ENCODE measurements at places on chromosomes 7 and 10.

DNA sequence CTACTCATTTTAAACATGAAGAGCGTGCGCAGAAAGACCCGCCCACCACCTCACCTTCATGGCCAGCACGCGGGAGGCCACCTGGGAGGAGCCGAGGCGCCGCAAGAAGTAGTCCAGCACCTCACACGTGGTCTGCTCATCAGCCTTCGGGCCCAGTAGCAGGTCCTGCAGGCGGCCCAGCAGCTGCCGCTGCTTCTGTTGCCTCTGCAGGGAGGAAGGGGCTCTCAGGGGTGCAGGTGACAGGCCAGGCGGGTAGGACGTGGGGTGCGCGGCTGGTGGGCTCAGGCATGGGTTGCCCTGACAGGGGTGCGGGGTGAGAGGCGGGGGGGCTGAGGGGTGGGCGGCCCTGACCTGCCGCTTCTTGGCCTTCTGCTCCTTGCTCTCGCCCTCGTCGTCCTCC lies 17.6 kb downstream of the INTS1 start:
- no peak for DNase-seq

GRCh38 chr7:30134611-30135300 lies at the start of gene MTURN:
Gene MTURN, plus strand, starts transcription at chr7:30134986. Its CDS starts 151 bp downstream, at chr7:30135137.
- DNase-seq: peak; percentile 47

DNA sequence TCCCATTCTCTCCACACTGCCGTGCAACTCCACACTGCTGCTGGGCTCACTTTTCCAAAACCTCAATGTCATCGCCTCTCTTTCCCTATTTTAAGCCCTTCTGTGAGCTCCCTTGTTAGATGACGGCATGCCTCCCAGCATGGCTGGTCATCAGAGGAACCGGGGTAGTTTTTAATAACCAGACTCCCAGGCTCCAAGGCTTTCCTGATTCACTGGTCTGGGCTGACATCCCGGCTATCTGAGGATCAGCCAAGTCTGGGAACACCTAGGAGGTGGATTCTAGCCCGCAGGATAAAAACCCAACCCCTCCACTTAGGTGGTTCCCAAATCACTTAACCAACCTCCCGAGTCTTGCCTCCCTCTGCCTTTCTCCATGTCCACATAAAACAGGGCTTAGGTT lies 295.4 kb upstream of the FZD8 start:
- DNase-seq: no peak

DNA sequence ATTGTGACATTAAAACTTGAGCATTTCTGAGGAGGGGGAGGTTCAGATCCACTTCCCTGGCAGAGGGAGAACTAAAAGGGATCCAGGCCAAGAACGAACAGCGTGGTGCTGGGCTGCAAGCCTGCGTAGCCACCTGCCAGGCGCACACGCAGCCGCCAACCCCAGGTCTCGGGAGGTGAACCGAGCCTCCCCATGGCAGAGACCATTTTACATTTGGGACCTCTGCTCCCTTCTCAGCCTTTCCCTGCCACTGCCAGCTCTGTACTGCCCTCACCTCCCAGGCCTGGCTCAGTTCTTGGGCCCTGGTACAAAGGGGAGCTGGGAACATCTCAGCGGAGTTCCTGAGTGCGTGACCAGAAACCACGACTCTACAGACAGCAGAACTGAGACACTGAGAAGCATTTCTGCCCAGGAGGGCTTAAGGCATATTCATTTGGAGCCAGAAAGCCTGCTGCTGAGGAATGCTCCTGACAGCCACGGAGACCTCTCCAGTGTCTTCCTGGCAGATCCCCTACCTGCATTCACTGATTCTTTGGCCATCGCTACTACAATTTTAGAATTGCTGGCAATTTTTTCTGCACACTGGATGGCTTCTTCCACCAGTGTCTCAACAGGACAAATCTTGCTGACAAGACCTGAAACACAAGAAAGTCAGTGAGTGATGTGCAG lies 7.6 kb downstream of the ECHS1 start:
- no peak for DNase-seq

GRCh38 chr7:98151884-98152283 lies 45.2 kb downstream of the LMTK2 start:
- DNase-seq: no peak

DNA sequence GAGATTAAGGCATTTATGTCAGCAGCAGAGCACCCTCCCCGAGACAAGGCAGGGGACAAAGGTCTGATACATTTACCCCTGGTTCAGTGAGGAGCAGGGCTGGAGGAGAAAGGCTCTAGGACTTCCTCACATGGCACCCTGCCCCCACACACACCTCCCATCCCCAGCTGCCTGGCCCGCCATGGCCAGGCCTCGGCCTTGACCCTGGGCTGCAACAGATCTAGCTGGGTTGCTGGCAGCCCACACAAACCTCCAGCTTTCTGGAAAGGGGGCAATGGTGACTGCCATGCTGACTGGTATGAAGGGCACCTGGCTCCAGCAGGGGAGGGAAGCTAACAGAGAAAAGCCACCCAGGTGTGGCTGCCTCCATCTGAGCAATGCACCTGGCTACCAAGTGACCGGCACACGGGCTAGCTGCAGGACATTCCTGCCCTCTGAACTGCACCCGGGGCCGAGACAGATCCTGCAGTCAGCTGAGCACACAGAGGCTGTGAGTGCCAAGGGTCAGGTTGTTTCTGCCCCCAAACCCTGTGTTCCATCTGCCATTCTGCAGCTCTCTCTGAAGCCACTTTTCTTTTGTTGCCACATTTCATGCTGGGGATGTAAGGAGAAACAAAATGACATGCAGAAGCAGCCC lies 85.8 kb upstream of the LRRC18 start:
- DNase-seq: no peak

GRCh38 chr10:37760817-37761216 lies 96.6 kb downstream of the ZNF248 start:
- no peak for DNase-seq

DNA sequence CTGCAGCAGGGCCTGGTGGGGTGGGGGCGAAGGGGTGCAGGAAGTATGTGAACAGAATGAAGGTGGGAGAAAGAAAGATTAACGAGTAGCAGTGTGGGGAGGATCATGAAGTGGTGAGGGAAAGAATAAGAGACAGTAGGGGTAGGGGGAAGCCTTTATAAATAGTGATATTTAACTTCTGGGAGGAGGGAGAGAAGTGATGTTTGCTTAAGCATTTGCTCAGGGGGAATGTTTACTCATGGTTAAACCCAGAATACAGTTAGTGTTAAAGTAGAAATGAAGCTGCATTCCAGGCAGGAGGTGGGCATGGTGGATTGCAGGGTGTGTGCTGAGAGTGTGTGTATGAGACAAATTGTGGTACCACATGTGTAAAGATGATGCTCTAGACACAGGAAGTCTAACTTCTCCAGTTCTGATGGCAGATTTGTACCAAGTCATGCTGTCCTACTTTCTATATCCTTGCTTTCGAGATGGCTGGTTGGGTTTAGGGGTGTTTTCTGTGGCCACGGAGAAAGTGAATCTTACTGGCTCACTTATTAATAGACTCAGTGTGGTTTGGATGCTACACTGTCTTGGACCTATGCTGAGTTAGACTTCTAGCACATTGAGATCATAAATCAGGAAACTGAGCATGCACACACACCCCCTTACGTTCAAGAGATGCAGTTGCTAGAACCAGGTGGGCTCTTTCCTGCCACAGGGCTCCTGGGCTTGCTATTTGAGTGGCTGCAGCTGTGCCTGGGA lies 10.6 kb upstream of the DNMBP start:
- DNase-seq: no peak

- no peak for DNase-seq
These were observed 76.5 kb downstream of the ADCY1 start for GRCh38 chr7:45650404-45651394.

DNA sequence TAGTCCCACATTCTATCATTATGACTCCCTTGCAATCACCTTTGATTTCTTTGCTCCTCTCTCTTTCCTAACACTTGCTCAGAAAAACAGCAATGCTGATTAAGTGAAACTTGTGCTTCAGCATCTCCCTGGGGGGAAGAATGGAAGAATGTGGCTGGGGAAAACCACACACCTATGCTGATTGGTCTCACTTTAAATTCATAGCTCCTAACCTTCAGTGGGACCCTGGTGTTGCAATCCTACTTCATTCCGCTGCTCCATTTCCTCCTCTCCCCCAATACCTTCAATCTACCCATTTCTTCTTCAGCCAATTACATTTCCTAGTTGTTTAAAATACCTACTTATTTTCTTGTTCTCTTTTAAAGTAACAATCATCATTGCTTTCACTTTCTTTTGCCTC lies 1166.7 kb upstream of the C7orf33 start:
- no peak for DNase-seq

- DNase-seq: no peak
These were observed 328.4 kb upstream of the AOAH start for GRCh38 chr7:37052705-37053104.

GRCh38 chr10:58981846-58982245 lies 194.6 kb upstream of the PHYHIPL start:
- no peak for DNase-seq

- DNase-seq: no peak
These were observed 64.7 kb upstream of the CTBP2 start for GRCh38 chr10:125225051-125225450.

GRCh38 chr7:149133028-149133710 lies 7.0 kb upstream of the ZNF425 start:
- no peak for DNase-seq

GRCh38 chr10:104589871-104590270 lies 51.2 kb upstream of the SORCS3 start:
- DNase-seq: no peak

GRCh38 chr7:90595801-90596670 lies at the start of gene CDK14:
Gene CDK14, plus strand, starts transcription at chr7:90596321. Its CDS starts 307 bp downstream, at chr7:90596628.
- DNase-seq: no peak

- no peak for DNase-seq
These were observed 467.9 kb upstream of the PODXL start for GRCh38 chr7:132024290-132024689.

GRCh38 chr10:24652381-24652957 lies 71.2 kb downstream of the ARHGAP21 start:
- no peak for DNase-seq

- DNase-seq: no peak
These were observed 18.4 kb upstream of the MACROH2A2 start for GRCh38 chr10:70034232-70034631.

- DNase-seq: peak; percentile 88
These were observed 10.4 kb downstream of the CALML3 start for GRCh38 chr10:5534880-5535856.

DNA sequence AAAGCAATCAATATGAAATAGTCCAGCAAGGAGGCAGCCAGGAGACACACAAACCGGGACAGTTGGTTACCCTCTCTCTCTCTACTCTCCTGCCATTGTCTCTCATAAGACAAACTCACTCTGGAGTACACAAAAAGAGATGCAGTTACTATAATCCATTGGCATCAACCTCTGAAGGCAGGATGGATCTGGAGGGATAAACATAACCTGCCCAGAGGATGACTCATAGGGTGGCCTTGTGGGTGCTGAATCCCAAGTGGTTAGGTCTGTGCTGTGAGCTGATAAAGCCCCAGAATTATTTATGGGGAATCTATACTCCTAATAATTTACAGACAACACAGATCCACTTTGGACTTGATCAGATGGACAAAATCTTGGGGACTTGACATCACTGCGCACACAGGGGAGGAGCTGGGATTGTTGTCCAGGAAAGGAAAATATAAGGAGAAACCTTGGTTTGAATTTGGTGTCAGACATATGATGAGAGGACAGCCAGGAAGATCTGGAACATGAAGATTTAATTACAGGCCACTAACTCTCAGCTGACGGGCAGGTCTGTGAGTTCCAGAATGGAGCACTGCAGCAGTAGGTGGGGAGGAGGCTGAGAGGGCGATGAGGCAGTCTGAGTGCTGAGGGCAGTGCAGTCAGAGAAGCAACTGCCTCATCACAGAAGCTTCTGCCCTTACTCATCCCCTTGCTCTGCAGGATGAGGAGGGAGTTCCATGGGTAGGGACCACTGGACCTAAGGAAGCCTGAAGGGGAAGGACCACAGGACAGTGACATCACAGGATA lies 113.9 kb upstream of the PRSS58 start:
- DNase-seq: no peak

- no peak for DNase-seq
These were observed 10.0 kb upstream of the STK31 start for GRCh38 chr7:23700046-23700445.

DNA sequence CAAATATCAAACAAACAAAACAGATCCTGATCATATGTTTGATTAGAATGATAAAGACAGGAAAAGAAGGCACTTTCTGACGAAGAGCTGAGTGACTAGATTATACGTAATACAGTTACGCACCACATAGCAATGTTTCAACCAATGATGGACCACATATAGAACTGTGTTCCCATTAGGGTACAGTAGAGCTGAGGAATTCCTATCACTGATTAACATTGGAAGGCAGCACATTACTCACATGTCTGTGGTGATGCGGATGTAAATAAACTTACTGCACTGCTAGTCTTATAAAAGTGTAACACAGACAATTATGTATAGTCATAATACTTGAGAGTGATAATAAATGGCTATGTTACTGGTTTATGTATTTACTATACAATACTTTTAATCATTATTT lies 98.3 kb downstream of the PTN start:
- DNase-seq: no peak

- DNase-seq: no peak
These were observed 16.0 kb downstream of the FAM13C start for GRCh38 chr10:59346321-59346720.

- no peak for DNase-seq
These were observed 28.9 kb upstream of the EZH2 start for GRCh38 chr7:148912758-148913541.

DNA sequence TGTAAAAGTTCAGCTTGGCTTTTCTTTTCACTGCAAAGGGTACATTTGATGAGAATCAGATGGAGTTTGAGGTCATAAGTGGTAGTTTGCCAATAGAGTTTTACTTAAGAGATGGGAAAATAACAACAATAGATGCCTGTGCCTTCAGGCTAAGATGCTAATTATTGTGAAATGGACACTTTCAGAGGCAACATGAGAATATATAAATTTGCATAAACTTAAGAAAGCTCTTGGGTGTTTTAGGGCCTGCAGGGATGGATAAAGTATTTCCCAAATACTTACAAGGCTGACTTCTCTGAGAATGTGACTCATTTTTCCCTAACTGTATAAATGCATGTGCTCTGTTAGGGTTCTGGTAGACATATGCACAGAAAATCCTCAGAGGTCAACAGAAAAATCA lies 200.3 kb upstream of the SVIL start:
- DNase-seq: no peak

GRCh38 chr7:68147614-68148238 lies 1151.1 kb downstream of the TYW1 start:
- no peak for DNase-seq

- DNase-seq: no peak
These were observed 171.2 kb upstream of the COL1A2 start for GRCh38 chr7:94223375-94224084.

DNA sequence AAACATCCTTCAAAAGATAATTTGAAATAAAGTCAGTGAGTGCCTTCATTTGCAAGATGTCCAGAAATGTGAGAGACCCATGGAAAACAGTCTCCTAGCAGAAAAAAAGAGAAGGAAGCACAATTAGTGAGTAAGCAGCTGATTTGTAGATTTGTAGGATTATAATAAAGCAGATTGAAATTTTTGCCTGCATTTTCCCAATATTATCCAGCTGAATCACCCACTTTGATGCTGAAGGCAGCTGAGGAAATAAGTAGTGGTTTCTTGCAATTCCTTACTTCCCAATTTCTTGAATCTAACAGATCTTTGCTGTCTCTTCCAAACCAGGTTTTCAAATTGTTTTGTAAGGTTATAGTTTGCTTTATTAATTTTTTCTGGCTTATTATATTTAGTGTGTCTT lies 181.4 kb downstream of the GNAT3 start:
- no peak for DNase-seq

Measured in skeletal muscle cell (primary cell).